ENCODE measurements at places on chromosomes 3 and 15. TPM values are rescaled to one million over a fixed set of nuclear protein-coding genes. Genes with fewer than 3 reads are reported as not detected.

Gene NAALADL2
- 1.9 TPM for total RNA-seq

Gene KIF9
- 22.7 TPM for total RNA-seq

DNA sequence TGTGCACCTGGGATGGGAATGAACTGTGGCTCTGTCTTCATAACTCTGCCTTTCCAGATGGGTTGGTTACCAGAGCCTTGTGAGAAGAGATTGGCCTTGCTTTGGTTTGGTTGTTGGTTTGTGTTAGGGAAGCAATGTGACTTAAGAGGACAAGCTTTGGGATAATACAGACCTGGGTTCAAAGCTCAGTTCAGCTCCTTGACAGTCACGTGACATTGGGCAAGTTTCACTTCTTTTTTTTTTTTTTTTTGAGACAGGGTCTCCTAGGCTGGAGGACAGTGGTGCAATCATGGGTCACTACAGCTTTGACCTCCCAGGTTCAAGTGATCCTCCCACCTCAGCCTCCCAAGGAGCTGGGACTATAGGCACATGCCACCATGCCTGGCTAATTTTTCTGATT is 42.7 kb downstream of the CORO2B start:
- no peak overlapping the region for H3K4me3 ChIP-seq
- H3K36me3 ChIP-seq, result no peaks in the 10 kb centered on the region
- no peaks in the 10 kb centered on the region for H3K27me3 ChIP-seq
- no peak overlapping the region for H3K27ac ChIP-seq
- DNase-seq, result no peak

- no peaks in the 10 kb centered on the region for H3K36me3 ChIP-seq
- no peak for DNase-seq
- peak overlapping the region; percentile 67 for H3K27ac ChIP-seq
- H3K4me1 ChIP-seq, result peaks cover 38% of the 10 kb centered on the region
- H3K27me3 ChIP-seq, result no peaks in the 10 kb centered on the region
Measured at GRCh38 chr3:101513419-101513986, 491 bp upstream of the SENP7 start.

- H3K27ac ChIP-seq, result no peak overlapping the region
- no peaks in the 10 kb centered on the region for H3K27me3 ChIP-seq
Measured at GRCh38 chr3:169295912-169296570, 367.5 kb downstream of the MECOM start.

GRCh38 chr3:56064684-56065083 is 403.6 kb downstream of the ERC2 start:
- no peaks in the 10 kb centered on the region for H3K27me3 ChIP-seq
- 0 out of 2 replicates have a peak overlapping the region, but pooled peaks have one; percentile 5 for H3K27ac ChIP-seq
- peaks cover 11% of the 10 kb centered on the region for H3K4me1 ChIP-seq
- H3K36me3 ChIP-seq, result no peaks in the 10 kb centered on the region

GRCh38 chr3:12953201-12953995 is 112.0 kb upstream of the RPL32 start:
- no peak for DNase-seq
- H3K4me1 ChIP-seq, result peaks cover 6% of the 10 kb centered on the region
- no peak overlapping the region for H3K27ac ChIP-seq
- H3K4me3 ChIP-seq, result no peak overlapping the region
- no peaks in the 10 kb centered on the region for H3K36me3 ChIP-seq

- DNase-seq, result no peak
- H3K27ac ChIP-seq, result no peak overlapping the region
- no peaks in the 10 kb centered on the region for H3K27me3 ChIP-seq
- no peak overlapping the region for H3K4me3 ChIP-seq
- no peaks in the 10 kb centered on the region for H3K36me3 ChIP-seq
Measured at GRCh38 chr3:43584043-43584826, 37.6 kb downstream of the ANO10 start.

DNA sequence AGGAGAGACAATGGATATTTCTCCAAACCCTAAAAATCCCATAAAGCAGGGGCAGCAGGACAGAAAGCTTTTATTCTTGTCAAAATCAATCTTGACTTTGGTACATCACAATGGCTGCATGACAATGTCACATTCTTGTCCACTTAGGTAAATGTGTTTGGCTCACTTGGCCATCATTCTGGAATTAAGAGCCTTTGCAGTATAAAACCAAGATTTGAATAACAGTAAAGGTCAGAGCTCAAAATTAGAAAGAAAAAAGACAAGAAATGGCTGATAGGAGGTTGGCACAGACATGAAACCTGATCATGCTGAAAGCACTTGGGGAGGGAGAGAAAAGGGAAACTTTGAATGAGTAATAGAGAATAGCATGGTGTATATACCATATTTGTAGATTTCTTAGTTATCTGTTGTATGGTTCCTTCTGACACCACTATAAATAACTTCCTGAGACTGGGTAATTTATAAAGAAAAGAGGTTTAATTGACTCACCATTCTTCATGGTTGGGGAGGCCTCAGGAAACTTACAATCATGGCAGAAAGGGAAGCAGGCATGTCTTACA is 158.5 kb upstream of the SGO1 start:
- no peaks in the 10 kb centered on the region for H3K4me1 ChIP-seq
- no peak overlapping the region for H3K27ac ChIP-seq
- no peak for DNase-seq
- no peaks in the 10 kb centered on the region for H3K27me3 ChIP-seq

- H3K4me1 ChIP-seq, result no peaks in the 10 kb centered on the region
- H3K27ac ChIP-seq, result no peak overlapping the region
- no peak for DNase-seq
- no peak overlapping the region for H3K4me3 ChIP-seq
- H3K27me3 ChIP-seq, result peaks cover 38% of the 10 kb centered on the region
Measured at GRCh38 chr3:156253150-156253549, 132.8 kb downstream of the KCNAB1 start.

DNA sequence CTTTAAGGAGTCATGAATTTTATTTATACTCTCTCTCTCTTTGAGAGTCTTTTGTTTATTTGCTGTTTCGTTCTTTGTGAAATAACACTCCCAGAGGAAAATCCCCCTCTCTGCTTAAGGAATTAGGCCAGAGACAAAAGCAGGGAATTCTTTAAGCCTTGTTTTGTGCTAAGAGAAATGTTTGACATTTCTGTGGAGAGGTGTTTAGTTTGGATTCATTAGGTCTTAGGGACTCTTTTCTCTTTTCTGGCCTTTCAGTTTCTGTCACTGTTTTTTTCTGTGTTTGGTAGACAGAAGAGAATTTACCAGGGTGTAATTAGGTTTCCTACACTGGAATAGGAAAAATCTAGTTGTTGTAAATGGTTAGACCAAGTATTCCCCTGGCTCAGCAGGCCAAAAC is 241.8 kb upstream of the NR2F2 start:
- H3K27me3 ChIP-seq, result no peaks in the 10 kb centered on the region
- no peak overlapping the region for H3K4me3 ChIP-seq
- DNase-seq, result no peak
- no peak overlapping the region for H3K27ac ChIP-seq
- no peaks in the 10 kb centered on the region for H3K4me1 ChIP-seq

DNA sequence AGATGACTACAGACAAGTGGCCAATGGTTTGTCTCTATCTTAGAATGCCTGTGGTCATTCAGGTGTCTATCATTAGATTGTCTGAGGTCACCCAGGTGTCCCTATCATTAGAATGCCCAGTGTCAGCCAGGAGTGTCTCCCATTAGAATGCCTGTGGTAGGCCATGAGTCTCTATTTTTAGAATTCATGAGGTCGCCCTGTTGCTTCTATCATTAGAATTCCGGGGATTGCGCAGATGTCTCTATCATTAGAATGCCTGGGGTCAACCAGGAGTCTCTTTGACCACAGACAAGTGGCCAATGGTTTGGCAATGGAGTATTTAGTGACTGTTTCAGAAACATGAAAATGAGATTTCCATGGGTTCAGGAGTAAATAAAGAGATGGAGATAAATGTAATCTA is 7.6 kb downstream of the RTP2 start:
- no peaks in the 10 kb centered on the region for H3K4me1 ChIP-seq
- DNase-seq, result no peak
- no peak overlapping the region for H3K27ac ChIP-seq
- H3K27me3 ChIP-seq, result peaks cover 65% of the 10 kb centered on the region
- no peaks in the 10 kb centered on the region for H3K36me3 ChIP-seq

GRCh38 chr3:104909198-104909597 is 457.5 kb upstream of the ALCAM start:
- peak overlapping the region; percentile 4 for H3K4me3 ChIP-seq
- H3K27ac ChIP-seq, result peak overlapping the region; percentile 78
- DNase-seq, result peak; percentile 81
- no peaks in the 10 kb centered on the region for H3K27me3 ChIP-seq

GRCh38 chr3:49294343-49294742 is 17.3 kb upstream of the C3orf62 start:
- H3K27ac ChIP-seq, result no peak overlapping the region
- no peak for DNase-seq
- no peaks in the 10 kb centered on the region for H3K27me3 ChIP-seq
- no peaks in the 10 kb centered on the region for H3K4me1 ChIP-seq
